Fibroblast of skin of abdomen (primary cell): ENCODE measurements at places on chromosomes 2 and 18.

DNA sequence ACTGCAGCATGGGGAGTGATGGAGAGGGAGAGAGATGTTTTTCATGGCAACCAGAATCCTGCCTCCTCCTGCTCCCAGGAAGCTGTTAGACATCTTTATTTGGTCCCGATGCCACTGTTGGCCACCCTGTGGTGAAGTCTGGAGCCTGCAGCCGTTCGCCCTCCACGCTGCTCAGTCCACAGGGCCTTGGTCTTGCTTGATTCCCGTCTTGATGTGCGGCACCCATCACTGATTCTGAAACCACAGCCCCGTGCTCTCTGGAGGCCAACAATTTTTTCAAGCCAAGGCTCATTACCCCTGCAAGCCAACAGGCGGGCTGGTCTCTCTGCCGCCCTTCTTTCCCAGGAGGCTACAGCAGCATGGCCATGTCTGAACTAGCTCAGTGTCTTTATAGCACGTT lies 24.5 kb downstream of the SIGLEC15 start:
- DNase-seq, result no peak

DNA sequence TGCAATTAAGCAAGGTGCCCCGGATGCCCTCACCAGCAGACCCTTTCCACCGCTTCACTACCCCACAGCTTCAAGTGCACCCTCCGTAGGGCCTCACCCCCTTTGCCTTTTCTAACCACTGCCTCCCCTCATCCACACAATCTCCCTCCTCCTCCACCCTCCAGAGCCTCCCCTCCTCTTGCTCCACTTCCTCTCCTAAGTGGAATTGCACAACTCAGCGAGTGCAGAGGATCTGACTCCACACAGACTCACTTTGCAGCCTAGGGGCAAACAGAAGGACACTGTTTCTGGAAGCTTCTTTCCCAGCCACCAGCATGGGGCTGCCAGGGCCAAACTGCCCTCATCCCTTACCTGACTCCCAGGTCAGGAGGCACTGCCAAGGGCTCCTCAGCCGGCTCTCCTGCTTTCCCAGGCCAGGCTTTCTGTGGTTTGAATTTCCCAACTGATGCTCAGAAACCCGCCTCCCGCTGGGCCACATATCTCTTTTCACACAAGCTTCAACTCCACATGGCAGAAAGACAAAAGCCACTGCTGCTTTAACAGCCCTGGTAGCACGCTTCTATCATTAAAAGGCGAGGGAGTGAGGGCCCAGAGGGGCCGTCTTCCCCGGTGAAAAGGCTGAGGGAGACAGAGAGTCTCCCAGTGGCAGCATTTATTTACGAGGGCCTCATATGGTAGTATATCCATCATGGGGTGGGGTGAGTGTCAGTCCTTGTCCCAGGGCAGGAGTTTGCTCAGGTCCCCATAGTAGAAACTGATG lies 74.7 kb upstream of the MGAT4A start:
- DNase-seq, result peak; percentile 26

DNA sequence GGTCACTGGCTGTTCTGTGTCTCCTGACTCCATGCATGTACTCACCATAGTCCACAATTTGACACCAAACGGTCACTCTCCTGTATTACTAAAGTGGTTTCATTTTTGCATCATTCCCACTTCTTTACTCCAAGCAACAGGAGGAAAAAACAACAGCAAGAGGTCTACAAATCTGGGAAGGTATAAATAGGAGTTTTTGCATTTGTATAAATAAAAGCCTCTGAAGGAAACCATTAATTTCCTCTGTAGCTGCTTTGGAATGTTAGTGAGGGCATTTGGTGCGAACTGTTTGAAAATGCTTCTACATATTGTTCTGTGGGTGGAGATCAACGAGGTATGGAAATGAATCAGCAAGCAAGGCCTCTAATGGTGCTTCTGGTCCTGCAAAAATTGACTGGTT lies 148.5 kb upstream of the DLX2 start:
- peak; percentile 78 for DNase-seq

- no peak for DNase-seq
Measured at GRCh38 chr2:10448576-10449485, 704 bp upstream of the ODC1 start.

- no peak for DNase-seq
Measured at GRCh38 chr2:143356336-143356735, 227.1 kb downstream of the ARHGAP15 start.

DNA sequence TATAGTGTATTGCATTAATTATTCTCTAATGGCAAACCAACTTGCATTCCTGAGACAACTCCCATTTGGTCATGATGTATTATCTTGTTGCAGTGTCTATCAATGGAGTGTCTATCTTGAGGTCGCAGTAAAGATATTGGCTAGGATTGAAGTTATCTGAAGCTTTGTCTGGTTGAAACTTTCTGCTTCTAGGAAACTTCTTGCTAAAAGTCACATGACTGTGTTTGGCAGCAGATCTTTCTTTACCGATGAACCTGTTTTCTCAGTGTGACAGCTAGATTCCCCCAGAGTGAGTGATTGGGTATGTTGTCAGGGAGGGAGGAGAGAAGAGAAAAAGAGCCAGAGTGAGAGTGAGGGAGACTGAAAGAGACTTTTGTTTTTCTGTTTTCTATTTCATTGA lies 119.6 kb downstream of the QPCT start:
- DNase-seq, result no peak

- DNase-seq, result peak; percentile 40
Measured at GRCh38 chr2:74206180-74206688, 7.8 kb downstream of the MTHFD2 start.

DNA sequence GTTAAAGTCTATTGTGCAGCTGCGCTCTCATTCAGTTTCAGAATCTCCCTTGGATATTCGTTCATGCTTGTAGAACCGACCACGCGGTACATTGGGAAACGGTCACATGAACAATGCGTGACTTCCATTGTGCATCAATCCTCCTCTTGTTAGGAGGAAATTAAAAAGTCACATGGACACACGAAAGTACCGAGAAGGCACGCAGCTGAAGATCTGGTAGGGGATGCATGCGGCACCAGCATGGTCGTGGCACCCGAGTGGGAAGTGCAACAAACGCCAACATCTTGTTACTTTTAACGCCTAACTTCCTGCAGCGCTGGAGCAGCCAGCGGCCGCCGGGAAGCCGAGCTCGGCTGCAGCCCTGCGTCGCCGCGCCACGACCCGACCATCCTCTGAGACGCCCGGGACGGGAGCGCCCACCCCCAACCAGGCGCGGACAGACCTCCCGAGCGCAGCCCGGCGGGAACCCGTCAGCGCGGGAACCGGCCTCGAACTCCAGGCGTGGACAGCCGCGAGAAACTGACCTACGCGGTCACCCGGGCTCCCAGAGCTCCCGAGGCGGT lies 412 bp downstream of the OSBPL1A start:
- DNase-seq, result peak; percentile 67

GRCh38 chr18:616380-616995 lies 19.7 kb downstream of the CLUL1 start:
- peak; percentile 56 for DNase-seq

GRCh38 chr2:64319896-64320295 lies 134.1 kb upstream of the LGALSL start:
- DNase-seq, result no peak

DNA sequence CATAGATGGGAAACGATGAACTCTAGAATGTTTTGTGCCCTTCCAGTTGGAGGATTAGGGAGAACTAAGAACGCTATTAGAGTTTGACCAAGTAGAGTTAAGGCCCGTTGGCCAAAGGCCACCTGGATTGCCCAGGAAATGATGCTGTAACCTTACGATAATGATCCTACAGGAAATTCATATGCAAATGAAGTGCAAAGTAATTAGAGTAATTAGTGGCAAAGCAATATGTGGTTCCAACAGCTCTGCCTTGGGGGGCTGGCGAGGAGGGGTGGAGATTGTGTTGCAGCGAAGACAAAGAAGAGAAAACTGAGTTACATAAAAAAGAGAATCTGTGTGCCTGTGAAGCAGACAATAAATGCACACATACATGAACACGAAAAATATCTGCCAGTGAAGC lies 61.5 kb upstream of the BOD1L2 start:
- no peak for DNase-seq

- DNase-seq, result peak; percentile 25
Measured at GRCh38 chr2:173521450-173522192, 166.9 kb downstream of the CDCA7 start.

- DNase-seq, result no peak
Measured at GRCh38 chr2:84643991-84644390, 127.7 kb downstream of the DNAH6 start.

DNA sequence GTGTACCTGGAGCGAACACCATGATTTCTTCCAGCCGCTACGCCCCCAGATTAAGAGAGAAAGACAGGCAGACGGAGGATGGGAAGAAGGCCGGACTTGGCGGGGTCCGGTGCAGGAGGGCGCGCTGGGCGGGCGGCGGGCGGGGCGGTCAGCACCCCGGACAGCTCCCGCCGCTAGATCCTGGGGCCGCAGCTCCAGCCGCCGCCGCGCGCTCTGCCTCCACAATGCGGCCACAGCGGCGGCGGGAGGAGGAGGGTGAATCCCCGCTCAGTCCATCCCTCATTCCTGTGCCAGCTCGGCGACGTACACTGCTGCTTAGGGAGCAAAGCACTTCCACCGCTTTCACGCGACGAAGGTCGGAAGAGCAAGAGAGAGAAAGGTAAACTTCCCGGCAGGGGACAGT lies at the start of gene AKAIN1:
AKAIN1 (minus strand) TSS at position 226 of the 403 bp plus-strand sequence; CDS start at position 22, 204 bp downstream.
- peak; percentile 40 for DNase-seq

- DNase-seq, result no peak
Measured at GRCh38 chr2:215105607-215106354, 32.6 kb downstream of the ABCA12 start.

DNA sequence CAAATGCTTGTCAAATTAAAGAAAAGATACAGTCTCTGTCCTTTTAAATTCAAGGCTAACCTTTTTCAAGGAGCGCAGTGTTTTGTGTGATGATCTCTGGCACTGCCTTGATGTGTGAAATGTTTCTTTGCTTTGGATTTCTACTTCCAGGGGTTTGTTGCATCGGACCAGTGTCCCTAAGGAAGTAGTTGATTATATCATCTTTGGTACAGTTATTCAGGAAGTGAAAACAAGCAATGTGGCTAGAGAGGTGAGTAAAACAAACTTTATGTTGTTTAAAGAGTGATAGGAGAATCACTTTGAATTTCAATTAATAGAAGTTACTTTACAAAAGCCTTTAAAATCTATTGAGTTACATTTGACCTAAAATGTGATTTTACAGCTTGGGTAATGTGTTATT lies 28.8 kb downstream of the HADHB start:
- DNase-seq, result peak; percentile 47

DNA sequence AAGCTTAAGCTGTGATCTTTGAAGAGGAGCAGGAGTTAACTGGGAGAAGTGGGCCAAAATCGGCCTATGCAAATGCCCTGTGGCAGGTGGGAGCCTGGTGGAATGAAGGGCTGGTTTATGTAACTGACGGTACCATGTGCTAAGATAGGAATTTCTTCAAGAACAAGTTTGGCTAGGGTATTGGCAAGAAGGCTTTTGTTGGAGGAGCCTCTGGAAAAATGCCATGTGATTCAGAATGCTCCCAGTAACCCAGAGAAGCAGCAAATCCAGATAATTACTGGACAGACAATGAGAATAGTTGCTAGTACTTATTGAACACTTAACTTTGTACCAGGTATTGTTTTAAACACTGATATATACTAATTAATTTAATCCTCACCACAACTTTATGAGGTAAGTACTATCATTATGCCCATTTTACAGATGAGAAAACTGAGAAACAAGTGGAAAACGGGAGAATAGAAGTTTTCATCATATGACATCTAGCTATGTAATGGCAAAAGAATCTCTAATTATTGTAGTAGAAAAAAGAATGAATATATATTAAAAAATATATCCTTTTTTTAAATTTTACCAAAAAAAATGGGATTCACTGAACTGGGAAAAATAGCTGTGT lies 9.1 kb upstream of the FAM124B start:
- DNase-seq, result peak; percentile 31

DNA sequence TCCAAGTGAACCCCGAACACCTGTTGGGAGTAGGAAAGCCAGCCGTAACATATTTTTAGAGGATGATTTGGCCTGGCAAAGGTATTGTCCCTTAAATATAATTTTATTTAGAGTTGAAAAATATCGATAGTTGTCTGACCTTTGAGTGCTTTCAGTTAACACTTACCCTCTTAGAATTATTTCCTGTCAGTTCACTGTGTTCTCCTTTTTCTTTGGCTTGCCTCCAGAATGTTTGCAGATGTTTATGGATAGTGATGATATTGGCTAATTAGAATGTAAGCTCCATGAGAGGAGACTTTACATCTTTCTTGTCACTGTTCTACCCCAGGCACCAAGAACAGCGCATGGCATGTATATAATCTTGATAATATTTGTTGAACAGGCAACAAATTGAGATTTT lies 19.8 kb downstream of the PIKFYVE start:
- no peak for DNase-seq

- no peak for DNase-seq
Measured at GRCh38 chr2:194661431-194661830, 995.6 kb upstream of the SLC39A10 start.

GRCh38 chr2:238651306-238652052 lies 196.4 kb upstream of the TWIST2 start:
- DNase-seq, result no peak

DNA sequence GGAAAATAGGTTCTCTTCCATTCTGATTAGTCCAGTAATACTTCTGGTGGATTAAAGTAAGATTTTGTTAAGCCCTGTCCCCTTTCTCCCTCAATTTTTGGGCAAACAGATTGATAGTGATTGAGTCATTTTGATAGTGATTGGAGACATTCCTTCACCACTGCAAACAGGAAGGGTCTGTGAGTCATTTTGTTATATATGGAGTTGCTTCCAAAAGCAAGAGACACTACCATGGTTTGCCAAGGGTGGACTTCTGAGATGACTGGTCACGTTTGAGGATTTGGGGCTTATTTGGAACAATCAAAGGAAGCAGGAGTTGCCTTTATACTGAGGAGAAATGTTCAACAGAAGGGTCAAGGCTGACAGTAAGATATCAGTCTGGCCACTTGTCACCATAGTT lies 249.9 kb downstream of the PARD3B start:
- peak; percentile 33 for DNase-seq

- peak; percentile 17 for DNase-seq
Measured at GRCh38 chr18:51110073-51110797, 80.2 kb downstream of the SMAD4 start.

GRCh38 chr2:33021542-33022227 lies 74.9 kb downstream of the LTBP1 start:
- peak; percentile 79 for DNase-seq

- no peak for DNase-seq
Measured at GRCh38 chr2:217535957-217536708, 466.7 kb downstream of the TNS1 start.

DNA sequence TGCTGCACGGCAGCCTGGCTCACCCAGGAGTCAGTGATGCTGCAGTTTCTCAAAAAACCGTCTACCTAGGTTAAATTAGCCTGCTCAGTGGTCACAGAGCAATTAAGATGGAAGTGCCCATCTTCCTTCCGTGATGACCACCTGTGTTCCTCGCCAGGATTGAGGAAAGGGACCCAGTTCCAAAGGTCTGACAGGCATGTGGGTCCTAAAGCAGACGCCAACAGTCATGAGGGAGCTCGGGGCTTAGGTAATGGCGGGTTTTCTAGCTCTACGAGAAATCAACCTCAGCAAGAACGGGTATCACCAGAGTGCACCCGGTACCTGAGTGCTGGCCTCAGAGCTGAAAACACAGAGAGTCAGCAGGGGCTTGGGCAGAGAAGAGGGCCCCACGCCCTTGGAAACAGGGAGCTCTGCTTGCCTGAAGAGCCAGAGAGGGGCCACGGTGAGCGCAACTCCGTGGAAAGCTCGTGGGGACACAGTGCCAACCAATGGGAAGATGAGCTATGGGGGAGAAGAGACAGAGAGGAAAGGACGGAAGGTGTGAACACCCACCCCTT lies 34.3 kb upstream of the DNMT3A start:
- DNase-seq, result no peak

GRCh38 chr2:183579686-183580085 lies 455.4 kb downstream of the NUP35 start:
- DNase-seq, result no peak
